Keratinocyte (primary cell): ENCODE measurements at places on chromosomes 2 and 18.

GRCh38 chr2:3756306-3756705 is 52.9 kb downstream of the DCDC2C start:
- DNase-seq = no peak
- H3K27me3 ChIP-seq = no peaks in the 10 kb centered on the region
- H3K4me1 ChIP-seq = no peaks in the 10 kb centered on the region
- H3K36me3 ChIP-seq = no peaks in the 10 kb centered on the region
- no peak overlapping the region for H3K4me3 ChIP-seq

GRCh38 chr18:62069556-62069955 is 117.3 kb downstream of the PIGN start:
- H3K4me1 ChIP-seq = no peaks in the 10 kb centered on the region
- no peaks in the 10 kb centered on the region for H3K27me3 ChIP-seq
- no peak overlapping the region for H3K4me3 ChIP-seq
- H3K36me3 ChIP-seq = no peaks in the 10 kb centered on the region
- DNase-seq = no peak

- no peak for DNase-seq
- H3K4me1 ChIP-seq = peaks cover 4% of the 10 kb centered on the region
- no peak overlapping the region for H3K27ac ChIP-seq
- H3K36me3 ChIP-seq = no peaks in the 10 kb centered on the region
- no peak overlapping the region for H3K4me3 ChIP-seq
Observed at GRCh38 chr2:195666113-195666712, 9.2 kb downstream of the SLC39A10 start.

DNA sequence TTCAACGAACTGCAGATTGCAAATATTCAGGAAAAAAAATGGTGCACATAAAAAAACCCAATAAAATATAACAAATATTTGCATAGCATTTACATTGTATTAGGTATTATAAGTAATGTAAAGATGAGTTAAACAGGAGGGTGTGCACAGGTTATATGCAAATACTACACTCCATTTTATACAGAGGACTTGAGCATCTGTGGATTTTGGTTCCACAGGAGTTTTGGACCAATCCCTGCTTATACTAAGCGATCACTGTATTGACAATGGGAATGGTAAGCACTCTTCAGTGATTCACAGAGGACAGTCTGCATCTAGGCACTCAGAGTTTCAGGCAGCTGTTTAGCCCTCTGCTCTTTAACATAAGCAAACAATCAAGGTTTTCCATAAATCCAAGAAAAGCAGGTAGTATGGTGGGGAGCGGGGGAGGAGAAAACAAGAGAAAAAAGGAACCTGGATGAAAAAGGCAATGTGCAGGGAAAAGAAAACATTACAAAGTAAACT is 206.0 kb upstream of the PARD3B start:
- no peak overlapping the region for H3K27ac ChIP-seq
- peaks cover 3% of the 10 kb centered on the region for H3K4me1 ChIP-seq
- H3K36me3 ChIP-seq = no peaks in the 10 kb centered on the region
- DNase-seq = no peak
- H3K27me3 ChIP-seq = no peaks in the 10 kb centered on the region

- DNase-seq = peak; percentile 48
- no peaks in the 10 kb centered on the region for H3K27me3 ChIP-seq
- H3K36me3 ChIP-seq = no peaks in the 10 kb centered on the region
- H3K4me3 ChIP-seq = peak overlapping the region; percentile 5
Observed at GRCh38 chr2:128868686-128869551, 550.3 kb upstream of the HS6ST1 start.

GRCh38 chr2:108626995-108627394 is 92.3 kb upstream of the RANBP2 start:
- no peaks in the 10 kb centered on the region for H3K36me3 ChIP-seq
- no peaks in the 10 kb centered on the region for H3K27me3 ChIP-seq
- H3K4me1 ChIP-seq = peaks cover 23% of the 10 kb centered on the region
- no peak overlapping the region for H3K4me3 ChIP-seq

- H3K36me3 ChIP-seq = peaks cover 80% of the 10 kb centered on the region
- no peak overlapping the region for H3K4me3 ChIP-seq
- no peak for DNase-seq
- H3K27me3 ChIP-seq = no peaks in the 10 kb centered on the region
Observed at GRCh38 chr2:74429487-74430451, 8.2 kb downstream of the WDR54 start.
